ENCODE measurements at places on chromosomes 2 and 18.
A peak's percentile ranks its signal among the peaks of the same experiment; 100 is the strongest.

DNA sequence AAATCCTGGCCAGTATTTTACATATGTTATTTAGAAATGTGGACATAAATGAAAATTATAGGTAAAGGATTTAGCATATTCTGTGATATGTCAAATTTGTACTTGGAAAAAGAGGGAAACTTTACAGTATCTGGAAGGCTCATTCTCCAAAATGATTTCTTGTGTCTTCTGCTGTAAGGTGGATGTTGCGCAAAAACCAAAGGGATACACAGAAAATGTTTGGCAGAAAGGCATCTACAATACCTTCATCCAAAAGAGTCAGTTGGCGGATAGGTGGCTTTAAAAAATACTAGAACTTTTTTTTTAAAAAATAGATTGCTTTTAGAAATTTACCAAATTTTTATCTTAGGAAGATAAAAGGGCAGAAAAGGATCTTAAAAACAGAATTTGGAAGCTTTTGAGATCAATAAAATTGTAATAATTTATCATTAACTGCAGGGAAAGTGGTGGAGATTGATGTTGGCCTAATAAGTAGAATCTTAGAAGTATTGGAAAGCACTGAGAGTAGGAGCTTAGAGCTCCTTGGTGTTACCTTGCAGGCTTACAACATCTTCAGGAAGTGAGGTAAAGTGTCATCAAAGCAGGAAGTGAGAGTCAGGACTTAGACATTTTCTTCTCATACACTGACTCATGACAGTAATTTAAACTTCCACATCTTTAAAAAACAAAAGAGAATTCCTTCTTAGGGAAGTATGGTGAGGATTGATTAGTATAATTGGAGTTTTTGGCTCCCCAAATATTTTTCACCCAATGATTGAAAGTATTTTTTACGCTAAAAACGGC, 2.1 kb downstream of the NABP1 start:
- DNase-seq: no peak

GRCh38 chr2:186098821-186099220, 360.2 kb downstream of the FSIP2 start:
- no peak for DNase-seq

DNA sequence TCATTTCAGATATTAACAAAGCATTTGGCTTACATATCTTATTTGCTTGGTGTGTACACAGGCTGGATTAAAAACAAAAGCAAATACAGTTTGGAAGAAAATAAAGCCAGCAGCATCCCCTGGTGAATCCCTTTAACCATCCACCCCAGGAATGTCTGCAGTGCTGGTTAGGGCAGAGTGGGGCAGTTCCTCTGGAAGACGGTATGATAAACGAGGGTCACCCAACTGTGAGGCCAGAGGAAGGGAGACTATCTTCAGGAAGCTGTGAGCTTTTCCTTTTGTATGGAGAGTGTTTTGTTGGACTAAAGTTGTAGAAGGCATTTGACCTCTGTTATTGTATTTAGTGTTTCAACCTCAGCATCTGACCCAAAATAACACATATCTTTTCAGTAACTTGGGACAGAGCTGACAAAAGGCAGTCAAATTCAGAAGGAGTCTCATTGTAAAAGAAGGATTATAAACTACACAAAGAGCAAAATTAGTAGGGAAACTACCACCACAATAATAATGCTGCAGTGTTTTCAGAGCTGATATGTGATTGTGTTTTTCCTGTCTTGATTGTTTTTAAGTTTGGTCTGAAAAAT, 159.1 kb downstream of the FMNL2 start:
- no peak for DNase-seq

GRCh38 chr2:37555457-37555856, 116.0 kb downstream of the CDC42EP3 start:
- no peak for DNase-seq

GRCh38 chr18:49094979-49095632, 144.3 kb upstream of the SMAD7 start:
- no peak for DNase-seq

DNA sequence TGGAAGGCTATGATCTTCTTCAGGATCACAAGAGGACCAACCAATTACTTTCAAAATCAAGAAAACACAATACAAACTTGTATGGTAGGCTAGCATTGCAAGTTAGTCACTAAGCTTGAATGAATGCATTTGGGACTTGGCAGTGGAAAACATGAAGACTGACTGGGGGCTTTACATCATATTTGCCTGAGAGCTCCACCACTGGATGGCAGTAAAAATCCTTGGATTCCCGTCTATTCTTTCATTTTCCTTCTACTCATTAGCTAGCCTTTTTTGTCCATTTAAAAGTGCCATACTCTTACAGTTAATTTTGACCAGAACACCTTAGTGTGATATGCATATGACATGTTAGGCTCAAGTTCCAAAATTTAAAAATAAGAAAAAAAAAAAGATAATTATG, 63.5 kb upstream of the RASGRP3 start:
- no peak for DNase-seq

DNA sequence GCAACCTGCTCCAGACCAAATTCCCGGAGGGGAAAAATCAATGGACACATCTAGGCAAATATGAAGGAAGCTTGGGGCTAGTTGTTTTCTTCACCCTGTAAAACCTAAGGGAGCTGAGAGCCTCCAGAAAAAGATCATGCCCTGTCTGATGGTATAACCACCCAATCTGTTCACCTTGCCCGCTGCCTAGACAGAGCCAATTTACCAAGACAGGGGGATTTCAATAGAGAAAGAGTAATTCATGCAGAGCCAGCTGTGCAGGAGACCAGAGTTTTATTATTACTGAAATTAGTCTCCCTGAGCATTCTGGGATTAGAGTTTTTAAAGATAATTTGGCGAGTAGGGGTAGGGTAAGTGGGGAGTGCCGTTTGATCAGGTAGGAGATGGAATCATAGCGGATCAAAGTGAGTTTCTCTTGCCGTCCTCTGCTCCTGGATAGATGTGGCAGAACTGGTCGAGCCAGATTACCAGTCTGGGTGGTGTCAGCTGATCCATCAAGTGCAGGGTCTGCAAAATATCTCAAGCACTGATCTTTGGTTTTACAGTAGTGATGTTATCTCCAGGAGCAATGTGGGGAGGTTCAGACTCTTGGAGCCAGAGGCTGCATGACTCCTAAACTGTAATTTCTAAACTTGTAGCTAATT, 35.1 kb upstream of the B4GALT6 start:
- no peak for DNase-seq

DNA sequence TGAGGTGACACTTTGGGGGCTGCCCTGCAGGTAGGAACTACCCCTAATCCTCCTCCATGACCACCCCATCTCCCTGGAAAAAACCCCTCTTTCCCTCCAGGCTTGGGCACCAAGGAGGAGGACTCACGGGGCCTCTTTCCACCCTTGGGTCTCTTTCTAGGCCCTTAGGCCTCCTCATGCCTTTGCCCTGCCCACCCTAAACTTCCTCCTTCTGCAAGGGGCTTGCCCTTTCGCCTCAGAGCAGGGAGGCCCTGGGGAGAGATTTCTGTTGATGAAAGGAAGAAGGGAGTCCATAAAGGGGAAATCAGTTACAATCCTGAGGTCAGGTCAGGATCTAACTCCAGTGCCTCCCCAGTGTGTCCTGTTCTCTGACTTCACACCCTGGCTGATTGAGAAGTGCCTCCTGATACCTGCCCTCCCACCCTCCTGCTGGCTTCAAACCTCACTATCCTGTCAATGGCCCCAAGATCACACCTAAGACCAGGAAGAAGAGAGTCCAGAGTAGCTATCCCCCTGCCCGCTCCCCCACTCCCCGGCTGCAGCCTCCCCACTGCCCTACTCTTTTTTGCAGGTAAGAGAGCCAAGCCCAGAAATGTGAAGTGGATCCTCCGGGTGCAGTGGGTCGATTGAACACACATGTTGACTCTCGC, 16.7 kb upstream of the TNS1 start:
- DNase-seq: no peak

- no peak for DNase-seq
These were observed 1.6 kb downstream of the SH3BP4 start for GRCh38 chr2:234953116-234954031.

- no peak for DNase-seq
These were observed 14.0 kb downstream of the POU3F3 start for GRCh38 chr2:104867813-104868504.

DNA sequence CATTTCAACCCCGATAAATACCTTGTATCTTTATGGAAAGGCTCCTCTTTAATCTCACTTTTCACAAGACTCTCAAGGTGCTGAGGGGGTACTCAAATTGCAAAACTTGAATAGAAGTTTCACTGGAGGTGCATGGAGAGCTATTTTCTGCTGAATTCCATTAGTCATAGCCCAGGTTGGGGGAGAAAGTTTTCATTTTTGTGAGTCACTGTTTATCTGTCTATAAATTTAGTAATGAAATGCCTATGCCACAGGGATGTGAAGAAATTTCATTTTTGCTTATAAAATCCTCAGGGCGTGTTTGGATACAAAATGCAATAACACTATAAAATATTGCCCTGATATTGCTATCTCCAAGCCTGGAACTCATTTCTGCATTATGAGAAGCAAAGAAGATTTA, 346.3 kb downstream of the LRATD1 start:
- no peak for DNase-seq

DNA sequence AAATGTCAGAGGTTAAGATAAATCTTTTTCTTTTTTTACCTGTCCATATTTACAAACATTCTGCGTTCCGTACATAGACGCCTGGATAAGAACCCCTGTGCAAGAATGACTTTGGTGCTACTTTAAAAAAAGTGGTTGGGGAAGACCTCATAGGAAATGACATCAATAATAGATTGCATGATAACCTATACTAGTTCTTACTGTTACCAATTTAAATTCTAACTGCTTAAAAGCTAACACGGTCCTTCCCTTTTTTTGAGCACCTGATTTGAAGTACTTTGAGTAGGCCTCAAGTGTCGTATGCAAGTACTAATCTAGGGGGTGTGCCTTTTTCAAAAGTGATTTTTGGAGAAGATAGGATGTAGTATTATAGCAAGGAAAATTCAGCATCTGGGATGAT, 2.1 kb downstream of the SLC39A10 start:
- DNase-seq: no peak

GRCh38 chr2:121038031-121038430, 247.0 kb downstream of the TFCP2L1 start:
- no peak for DNase-seq

DNA sequence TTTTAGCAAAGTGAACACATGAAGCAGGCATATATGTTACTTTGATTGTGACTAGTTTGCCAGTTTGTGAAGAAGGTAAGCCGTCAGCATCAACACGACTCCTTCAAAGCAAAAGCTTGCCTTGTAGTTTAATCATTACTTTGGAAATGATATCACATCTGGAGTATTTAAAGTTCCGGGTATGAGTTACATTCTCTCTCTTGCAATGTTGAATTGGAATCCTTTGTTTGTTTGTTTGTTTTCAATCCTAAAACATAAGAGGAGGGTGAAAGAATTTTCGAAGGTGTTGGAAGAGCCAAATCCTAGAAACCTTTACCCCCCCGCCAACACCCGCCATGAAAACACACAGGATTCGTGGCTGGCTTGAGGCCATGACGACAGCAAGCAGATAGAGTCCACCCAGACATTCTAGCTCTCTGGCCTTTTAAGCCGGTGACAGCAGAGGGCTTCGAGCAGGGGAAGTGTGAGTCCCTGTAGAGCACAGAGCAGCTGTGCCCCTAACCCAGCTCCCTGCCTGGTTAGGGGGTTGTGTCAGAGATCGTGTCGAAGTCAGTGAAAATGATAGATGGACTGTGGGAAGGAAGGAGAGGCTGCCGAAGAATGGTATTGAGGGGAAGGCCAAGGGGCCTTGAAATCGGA, 103.8 kb upstream of the SMIM21 start:
- DNase-seq: no peak

DNA sequence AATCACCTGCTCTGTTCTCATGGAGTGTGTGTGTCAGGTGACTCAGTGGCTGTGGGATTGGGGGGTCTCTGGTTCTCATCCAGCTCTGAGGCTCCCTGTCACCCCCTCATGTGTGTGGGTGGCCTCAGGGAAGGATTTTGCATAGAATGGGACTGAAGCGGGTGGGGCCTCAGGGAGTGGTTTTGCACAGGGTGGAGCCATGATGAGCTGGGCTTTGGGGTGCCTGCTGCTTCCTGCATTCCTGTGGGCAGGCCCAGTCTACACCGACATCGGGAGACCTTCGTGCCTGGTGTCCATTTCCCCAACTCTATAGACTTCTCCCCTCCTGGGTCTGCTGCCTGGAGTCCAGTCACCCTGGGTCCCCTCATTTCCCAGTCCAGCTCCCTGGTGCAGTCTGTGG, 59.7 kb downstream of the VAPA start:
- DNase-seq: no peak

DNA sequence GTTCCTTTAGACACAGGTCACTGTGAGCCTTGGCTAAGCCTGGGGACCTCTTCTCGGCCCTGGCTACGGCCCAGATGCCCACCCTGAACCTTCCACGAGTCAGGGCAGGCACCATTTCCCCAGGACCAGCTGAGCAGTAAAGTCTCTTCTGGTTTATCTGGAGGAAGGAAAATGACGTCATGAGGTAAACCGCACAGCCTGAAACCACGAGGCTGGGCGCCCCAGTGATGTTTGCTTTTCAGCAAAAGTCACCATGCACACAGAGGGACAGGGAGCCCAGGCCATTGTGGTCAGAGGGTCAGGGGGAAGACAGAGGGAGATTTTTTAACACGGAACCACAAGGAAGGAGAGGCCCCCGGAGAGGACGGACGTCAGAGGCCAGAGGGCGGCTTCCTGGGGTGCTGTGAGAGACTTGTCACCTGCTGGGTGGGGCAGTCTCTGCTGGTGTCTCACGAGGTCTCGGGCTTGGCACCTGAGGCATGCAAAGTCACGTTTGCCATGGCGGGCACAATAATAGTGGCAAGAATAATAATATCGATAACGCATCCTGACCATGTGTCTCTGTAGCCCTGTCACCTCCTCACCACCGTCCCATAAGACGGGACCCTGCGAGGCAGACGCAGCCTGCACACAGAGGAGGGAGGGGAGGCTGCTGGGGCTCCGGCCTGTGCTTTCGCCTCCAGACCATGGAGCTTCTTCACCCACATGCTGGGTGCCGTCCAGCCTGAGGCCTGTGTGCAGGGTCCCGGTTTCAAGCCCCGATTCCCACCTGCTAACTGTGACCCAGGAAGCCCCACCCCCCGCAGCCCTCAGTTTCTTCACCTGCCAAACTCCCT, 33.2 kb upstream of the FOSL2 start:
- peak; percentile 8 for DNase-seq

DNA sequence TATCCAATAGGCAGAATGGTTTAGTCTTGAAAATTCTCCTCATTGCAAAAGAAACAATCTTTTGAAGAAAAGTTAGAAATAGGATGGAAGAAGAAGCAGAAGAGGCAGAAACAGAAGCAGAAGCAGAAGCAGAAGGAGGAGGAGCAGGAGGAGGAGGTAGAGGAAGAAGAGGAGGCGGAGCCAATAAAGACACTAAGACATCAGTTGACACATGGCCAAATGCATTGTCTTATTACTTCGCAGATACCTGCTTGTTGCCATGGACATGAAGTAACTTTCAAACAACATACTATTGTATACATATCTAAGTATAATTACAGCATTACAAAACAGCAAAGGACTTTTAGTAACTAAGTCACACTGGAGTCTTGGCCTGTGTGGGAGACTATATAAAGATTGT, 606.3 kb downstream of the METTL4 start:
- DNase-seq: no peak

DNA sequence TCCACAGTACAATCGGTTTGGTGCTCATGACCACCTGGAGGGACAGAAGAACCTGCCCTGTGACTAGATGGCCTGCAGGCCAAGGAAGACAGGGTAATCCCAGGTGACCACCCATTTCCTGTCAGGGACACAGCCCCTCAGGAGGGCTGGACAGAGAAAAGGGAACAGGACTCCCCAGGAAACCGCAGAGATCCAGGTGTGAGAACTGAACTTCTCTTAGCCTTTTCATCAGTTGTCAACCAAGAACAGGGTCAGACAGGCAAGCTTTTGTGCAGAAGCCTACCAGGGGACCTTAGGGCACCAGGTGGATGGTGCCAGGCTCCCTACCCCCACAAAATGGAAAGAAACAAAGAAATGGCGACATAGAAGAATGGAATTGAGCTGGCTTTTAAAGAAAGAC, 132.3 kb downstream of the HDAC4 start:
- no peak for DNase-seq

Data from amygdala (tissue), 56 donors.